ENCODE measurements at places on chromosomes 16 and 17.

- DNase-seq = no peak
Observed at GRCh38 chr16:58418026-58418425, 25.8 kb downstream of the GINS3 start.

- no peak for DNase-seq
Observed at GRCh38 chr17:34639706-34640425, 60.5 kb downstream of the TMEM132E start.

DNA sequence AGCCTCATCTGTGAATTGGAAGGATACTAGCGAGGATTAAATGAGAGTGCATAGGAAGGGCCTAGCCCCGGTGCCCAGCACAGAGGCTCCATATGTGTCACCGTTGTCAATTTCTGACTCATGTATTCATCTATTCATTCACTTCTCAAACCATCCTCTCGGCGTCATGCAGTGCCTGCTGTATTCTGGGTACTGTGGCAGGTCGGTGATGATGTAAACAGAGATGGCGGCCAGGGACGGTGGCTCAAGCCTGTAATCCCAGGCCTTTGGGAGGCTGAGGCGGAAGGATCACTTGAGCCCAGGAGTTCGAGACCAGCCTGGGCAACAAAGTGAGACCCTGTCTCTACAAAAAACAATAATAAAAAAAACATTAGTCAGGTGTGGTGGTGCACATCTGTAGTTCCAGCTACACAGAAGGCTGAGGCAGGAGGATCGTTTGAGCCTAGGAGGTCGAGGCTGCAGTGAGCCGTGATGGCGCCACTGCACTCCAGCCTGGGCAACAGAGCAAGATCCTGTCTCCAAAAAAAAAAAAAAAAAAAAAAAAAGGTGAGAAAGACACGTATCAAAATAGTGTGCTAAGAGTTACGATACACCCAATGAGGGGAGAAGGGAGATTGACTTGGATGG, 4.3 kb upstream of the PPP1R1B start:
- DNase-seq = no peak

GRCh38 chr17:6045621-6046357, 24.4 kb upstream of the WSCD1 start:
- no peak for DNase-seq

GRCh38 chr17:44774271-44775135, 15.7 kb downstream of the ADAM11 start:
- peak; percentile 77 for DNase-seq

DNA sequence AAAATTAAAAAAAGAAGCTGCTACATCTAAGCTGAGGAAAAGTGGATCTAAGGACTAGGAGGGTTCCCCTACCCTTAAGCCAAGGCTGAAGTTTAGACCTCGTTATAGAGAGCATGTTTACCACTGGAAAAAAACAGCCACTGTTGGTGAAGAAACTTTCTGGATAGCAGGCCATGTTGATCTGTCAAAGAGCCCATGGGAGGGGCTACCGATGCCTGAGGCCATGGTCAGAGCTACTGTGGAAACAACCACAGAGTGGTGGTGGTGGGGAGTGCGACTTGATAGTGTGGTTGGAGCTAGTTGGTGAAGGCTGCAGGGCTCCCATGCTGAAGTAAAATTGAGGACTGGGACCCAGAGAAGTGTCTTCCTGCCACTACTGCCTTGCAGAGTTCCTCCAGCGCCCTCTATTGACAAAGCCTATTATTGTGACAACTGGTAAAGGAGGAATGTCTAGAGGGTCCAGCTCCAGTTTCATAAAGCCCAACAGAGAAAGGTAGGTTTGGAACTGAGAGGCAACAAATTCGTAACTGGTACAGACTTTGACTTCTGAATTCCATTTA, 12.7 kb upstream of the FAM20A start:
- peak; percentile 18 for DNase-seq

DNA sequence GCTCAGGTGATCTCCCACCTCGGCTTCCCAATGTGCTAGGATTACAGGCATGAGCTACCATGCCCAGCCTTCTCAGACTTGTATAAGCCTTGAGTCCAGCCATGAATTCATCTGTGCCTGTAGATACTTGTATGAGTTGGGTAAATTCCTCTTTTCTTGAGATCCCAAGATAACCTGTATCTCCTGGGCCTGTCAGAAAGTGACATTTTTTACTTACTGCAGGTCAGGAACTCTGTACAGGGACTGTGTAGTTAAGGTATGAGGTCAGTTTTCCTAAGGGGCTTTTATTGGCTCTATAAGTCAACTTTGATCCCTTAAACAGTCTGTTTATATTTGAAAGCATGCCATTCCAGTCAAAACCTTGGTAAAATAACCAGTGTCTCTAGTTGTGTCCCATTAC, 106.3 kb upstream of the HAS3 start:
- no peak for DNase-seq

DNA sequence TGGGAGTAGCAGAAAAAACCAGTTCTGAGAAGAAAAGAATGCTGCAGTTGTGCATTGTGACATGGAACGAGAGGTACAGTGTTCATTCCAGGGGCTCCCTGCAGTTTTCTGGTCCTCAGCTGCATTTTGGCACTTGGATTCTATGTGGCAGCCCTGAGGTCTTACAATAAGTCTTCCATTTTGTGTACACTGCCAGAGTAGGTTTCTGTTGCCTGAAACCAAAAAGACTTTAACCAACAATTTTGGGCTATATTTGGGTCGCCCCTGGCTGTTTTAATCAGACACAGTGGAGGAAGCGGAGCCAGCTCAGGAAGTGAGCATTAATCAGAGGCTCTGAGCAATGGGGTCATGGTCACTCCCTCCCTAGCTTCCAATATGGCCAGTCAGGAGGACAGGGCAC, 15.7 kb downstream of the DYNLRB2 start:
- no peak for DNase-seq

DNA sequence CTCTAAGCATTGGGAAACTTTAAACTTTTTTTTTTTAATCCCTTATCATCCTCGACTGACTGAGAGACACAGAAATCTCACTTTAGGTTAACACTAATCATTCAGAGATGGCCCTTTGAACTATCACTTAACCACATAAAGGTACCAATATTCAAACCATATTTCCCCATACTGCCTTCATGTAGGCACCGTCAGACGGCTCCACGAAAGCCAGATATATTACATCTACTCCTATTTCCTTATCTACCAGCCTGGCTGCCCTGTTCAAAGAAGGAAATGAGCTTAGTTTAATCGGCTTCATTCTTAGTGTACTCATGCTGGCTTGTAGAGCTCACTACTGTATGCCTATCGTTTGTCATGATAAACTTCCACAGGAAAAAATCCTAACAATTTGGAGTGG, 270.9 kb downstream of the CEP112 start:
- DNase-seq = no peak

DNA sequence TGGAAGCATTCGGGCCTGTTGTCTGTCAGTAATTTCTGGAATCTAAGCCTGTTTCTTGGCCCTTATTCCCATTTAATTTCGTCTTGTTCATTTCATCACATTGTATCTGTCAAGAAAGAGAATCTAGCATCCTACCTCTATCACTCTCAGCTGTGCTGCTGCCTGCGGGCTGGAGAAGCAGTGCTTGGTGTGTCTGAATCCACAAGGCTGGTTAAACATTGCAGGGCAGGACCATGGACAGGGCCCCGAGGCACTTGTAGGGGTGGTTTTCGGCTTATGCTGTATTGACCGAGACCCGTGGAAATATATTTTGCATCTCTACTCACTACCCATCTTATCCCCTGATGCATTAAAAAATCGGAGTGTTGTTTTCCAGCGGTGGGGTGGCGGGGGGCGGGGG, 3.1 kb downstream of the RAB11FIP4 start:
- peak; percentile 71 for DNase-seq

- DNase-seq = no peak
Observed at GRCh38 chr16:2874032-2874911, 8.7 kb upstream of the FLYWCH2 start.

DNA sequence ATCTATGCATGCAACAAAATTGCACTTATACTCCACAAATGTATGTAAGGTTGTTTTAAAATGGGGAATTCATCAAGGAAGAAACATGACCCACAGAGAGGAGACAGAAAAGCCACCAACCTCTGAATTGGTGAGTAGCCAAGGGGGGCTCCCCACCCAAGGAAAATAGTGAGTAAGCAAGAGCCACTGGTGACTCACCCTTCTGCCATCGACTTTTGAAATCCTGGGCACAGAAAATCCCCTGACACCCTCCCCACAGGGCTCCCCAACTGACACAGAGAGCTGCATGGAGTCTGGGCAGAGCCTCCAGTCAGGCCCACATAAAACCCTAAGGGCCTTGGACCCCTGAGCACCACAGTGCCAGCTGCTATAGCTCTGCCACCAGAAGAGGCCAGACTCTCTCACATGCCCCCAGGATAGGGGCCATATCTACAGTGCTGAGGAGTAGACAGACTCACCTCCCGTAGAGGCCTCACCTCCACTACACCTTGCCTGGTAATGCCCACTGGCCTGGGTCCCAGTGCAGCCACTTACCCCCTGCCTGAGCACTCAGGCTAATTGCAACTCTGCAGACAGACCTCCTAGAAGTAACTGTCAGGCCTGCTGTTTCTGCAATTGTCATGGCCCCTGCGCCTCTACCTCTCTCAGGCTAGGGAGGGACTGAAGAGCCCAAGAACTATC, 244.7 kb upstream of the WSB1 start:
- DNase-seq = no peak

- DNase-seq = no peak
Observed at GRCh38 chr17:61656721-61657217, 65.8 kb upstream of the NACA2 start.

DNA sequence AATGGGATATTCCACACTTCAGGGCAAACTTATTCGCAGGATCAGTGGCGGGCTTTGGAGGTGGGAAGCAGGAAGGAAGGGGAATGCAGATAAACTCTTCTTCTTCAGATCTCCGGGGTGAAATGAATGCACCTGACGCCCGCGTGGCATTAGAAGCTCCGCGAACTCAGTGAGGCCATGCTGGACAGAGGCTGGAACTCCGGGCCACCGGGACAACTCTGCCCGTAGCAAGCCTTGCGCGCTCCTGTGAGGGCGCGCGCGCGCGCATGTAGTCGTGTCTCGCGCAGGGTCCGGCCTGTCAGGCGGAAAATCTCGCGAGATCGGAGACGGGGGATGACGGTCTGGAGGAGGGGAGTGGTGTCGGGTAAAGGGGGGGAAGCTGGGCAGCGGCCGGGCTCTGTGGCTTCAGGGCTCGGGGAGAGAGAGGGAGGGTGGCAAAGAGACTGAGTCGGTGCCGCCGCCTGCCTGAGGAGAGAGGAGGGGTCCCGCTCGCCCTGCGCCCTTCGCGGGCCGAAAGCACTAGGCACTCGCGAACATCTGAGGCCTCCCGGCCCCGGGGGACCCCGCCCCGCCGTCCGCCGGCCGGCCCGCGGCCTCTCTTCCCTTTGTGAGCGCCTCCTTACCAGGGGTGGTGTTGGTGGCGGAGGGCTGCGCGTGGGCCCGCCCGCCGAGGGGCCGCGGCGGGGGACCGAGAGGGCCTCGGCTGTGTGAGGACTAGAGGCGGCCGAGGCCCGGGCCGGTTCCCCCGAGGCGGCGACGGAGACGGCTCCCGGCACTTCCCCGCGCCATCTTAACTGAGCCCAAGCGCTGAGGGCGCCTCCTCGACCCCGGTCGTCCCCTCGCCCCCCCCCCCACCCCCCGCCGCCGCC, at the start of gene TAOK1:
Gene TAOK1, plus strand, starts transcription at position 382 of the 869 bp plus-strand sequence. CDS start 61,186 bp downstream, outside the sequence.
- DNase-seq = peak; percentile 98

DNA sequence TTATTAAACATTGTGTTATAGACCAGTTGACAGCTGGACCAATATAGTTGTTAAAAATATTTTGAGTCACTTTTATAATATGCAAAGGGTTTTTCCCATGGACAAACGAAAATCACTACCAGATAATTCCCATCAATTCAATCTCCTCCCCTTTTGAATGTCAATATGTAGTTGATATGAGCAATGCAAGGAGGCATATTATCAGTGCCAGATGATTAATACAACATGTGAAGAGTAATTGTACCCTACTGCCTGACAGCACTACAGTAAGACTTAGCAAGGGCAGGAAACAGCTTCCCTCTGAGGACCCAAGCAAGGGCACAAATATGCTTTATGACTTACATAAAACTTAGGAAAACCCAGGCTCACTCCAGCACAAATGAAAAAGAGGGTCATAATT, 17.3 kb downstream of the KANSL1 start:
- peak; percentile 42 for DNase-seq

DNA sequence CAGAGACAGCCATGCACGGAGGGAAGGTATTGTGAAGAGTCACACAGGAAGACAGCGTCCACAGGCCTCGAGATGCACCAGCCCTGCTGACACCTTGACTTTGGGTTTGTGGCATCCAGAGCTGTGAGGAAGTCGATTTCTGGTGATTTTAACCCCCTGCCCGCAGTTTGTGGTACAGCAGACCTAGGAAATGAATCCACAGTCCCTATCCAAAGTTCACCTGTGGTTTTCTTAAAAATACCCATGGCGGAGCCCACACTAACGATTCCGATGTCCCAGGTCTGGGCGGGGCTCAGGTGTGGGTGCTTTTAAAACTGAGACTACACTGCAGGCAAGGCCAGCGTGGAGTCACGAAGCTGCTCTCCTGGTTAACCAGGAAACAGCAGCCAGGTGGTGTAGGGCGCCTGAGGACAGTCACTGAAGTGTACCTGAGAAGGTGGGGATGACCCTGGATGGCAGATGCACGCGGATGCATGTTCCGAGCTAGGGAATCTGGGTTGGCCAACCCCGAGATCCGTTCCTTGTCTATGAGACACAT, 14.4 kb upstream of the MEAK7 start:
- no peak for DNase-seq

DNA sequence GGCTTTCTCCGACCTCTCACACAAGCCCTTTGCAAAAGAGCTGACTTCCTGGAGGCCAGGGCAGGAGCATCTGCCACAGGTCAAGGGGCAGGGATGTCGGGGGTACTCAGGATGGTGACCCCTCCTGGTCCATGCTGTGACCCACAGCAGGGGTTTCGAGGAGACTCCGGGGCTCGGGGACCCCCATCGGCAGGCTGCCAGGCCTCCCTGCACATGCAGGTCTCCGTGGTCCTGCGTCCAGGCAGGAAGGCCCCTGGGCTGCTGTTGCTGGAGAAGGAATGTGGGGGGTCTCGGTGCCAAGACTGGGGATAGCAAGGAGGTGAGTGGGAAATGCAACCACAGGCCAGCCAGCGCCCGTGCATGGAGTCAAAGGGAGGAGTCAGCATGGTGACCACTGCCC, 11.6 kb downstream of the NATD1 start:
- DNase-seq = no peak

- DNase-seq = no peak
Observed at GRCh38 chr16:68529608-68529930, 9.5 kb upstream of the ZFP90 start.

DNA sequence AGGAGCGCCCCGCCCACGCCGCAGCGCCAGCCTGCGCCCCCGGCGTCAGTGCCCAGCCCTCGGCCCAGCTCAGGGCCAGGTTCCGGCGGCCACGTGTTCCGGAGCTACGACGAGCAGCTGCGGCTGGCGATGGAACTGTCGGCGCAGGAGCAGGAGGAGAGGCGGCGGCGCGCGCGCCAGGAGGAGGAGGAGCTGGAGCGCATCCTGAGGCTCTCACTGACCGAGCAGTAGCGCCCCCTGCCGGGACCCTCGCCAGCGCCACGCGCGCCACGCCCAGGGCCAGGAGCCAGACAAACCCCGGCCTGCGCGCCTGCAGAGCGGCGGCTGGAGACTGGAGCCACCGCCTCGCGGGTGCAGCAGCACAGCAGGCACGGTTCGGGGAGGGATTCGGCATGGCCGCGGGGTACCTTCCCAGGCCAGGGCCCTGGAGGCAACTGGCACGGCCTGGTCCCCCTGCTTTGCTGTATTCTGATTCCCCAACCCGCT, 9.3 kb downstream of the CORO6 start:
- DNase-seq = peak; percentile 84

GRCh38 chr17:57955183-57955931, at the start of gene CUEDC1:
Gene CUEDC1, minus strand, starts transcription at chr17:57955412. Its CDS starts 69,848 bp downstream, at chr17:57885564.
- DNase-seq = peak; percentile 73
